Skin of body (tissue), 3 donors: ENCODE measurements at places on chromosomes 2 and 18. TPM values are rescaled to one million over a fixed set of nuclear protein-coding genes. Genes with fewer than 3 reads are reported as not detected.
A peak's percentile ranks its signal among the peaks of the same experiment; 100 is the strongest.

GRCh38 chr2:237652181-237652580 is 24.8 kb downstream of the LRRFIP1 start:
- no peak for DNase-seq

GRCh38 chr18:28132084-28132483 is 44.8 kb downstream of the CDH2 start:
- DNase-seq: no peak

DNA sequence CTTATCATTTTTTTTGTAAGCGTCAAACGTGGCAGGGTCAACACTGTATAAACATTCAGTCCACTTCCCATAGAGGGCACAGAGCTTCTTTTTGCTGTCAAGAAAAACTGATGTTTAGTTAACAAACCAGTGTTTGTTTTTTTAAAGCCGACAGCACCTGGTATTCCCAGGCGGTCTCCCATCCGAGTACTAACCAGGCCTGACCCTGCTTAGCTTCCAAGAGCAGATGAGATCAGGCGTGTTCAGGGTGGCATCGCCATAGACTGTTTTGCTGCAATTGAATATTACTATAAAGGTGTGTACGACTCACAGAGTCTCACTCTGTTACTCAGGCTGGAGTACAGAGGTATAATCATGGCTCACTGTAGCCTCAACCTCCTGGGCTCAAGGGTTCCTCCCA is 31.5 kb downstream of the CABYR start:
- DNase-seq: no peak

- DNase-seq: no peak
These were observed 173.9 kb downstream of the FHOD3 start for GRCh38 chr18:36471393-36471792.

ELP2 gene
- 179 TPM for total RNA-seq

RTP5 gene
- not detected for total RNA-seq

- DNase-seq: peak; percentile 80
These were observed 37.2 kb downstream of the TSHZ1 start for GRCh38 chr18:75247611-75248421.
